Fibroblast of skin of back (primary cell): ENCODE measurements at places on chromosomes 6 and 20.
A peak's percentile ranks its signal among the peaks of the same experiment; 100 is the strongest.

DNA sequence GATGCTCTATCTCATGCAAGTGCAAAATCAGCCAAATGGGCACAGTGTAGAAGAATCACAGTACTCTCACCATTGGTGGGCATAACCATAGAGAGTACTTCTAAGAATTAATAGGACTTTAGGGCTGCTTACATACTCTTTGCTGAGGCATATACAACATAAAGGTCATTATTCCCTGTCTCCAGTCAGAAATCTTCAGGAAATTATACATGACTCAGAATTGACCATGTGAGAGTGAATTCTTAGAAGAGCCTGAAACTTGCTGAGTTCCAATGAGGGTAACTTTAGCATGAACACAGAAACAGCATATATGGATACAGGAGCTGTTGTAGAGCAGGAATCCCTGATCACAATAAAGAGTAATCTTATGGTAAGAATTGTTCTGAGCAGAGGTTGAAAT, 498.7 kb downstream of the TENT5A start:
- DNase-seq: peak; percentile 2

DNA sequence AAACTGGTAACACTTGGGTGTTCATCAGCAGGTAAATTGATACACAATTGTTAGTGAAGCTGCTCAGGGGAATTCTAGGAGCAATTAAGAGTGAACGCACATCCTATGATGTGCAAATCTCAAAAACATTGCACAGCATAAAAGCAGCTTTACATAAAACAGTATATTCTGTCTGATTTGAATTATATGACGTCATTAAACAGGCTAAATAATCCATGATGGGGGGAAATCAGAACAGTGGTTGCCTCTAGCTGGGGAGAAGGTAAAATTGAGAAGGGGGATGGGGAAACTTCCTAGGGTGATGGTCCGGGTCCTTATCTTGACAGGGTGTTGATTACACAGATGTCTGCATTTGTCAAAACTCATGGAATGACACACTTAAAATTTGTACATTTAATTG, 17.3 kb upstream of the THBD start:
- no peak for DNase-seq

- no peak for DNase-seq
Observed at GRCh38 chr20:1460275-1460674, 6.4 kb downstream of the NSFL1C start.

GRCh38 chr6:2817903-2818443, 23.7 kb downstream of the SERPINB1 start:
- peak; percentile 38 for DNase-seq

- no peak for DNase-seq
Observed at GRCh38 chr6:49898904-49899566, 32.7 kb upstream of the CRISP1 start.

DNA sequence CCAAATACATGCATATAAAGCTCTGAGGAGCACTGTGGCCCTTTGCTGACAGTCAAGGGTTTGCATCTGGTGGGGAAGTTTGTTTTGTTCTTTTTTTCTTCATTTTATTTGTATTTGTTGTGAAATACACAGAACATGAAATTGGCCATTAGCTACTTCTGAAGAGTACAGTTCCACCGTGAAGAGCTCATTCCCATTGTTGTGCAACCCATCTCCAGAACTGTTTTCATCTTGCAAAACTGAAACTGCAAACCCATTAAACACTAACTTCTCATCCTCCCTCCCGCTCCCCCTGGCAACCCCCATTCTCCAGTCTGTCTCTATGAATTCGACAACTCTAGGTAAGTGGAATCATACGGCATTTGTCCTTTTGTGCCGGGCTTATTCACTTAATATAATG, 231.3 kb downstream of the TFAP2C start:
- DNase-seq: no peak

GRCh38 chr6:16105854-16106253, 23.0 kb upstream of the MYLIP start:
- peak; percentile 62 for DNase-seq

- DNase-seq: no peak
Observed at GRCh38 chr6:10884245-10884972, 2.4 kb upstream of the SYCP2L start.

- DNase-seq: peak; percentile 42
Observed at GRCh38 chr6:43856005-43856765, 86.2 kb downstream of the VEGFA start.

- no peak for DNase-seq
Observed at GRCh38 chr20:23659989-23660837, 22.5 kb upstream of the CST3 start.

GRCh38 chr6:109023356-109023925, 71.2 kb downstream of the SESN1 start:
- no peak for DNase-seq

DNA sequence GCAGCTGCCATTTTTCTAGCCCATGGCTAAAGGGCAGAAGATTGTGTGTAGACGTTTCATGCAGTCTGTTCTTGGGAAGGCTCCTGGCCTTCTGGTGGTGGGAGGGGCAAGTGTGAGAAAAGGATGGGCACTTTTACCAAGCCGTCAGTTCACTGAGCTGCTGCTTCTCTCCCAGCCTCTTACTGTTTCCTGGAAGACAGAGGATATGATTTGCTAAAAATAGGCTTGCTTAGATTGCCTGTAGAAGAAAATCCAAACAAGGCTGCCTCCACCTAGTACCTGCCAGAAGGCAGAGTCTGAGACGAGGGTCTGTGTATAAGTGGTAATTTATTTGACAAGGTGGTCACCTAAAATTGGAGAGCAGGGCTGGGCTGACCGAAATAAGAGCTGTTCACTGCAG, 7.5 kb downstream of the KIZ start:
- no peak for DNase-seq

GRCh38 chr6:134187154-134187553, 130.8 kb downstream of the SGK1 start:
- DNase-seq: no peak

DNA sequence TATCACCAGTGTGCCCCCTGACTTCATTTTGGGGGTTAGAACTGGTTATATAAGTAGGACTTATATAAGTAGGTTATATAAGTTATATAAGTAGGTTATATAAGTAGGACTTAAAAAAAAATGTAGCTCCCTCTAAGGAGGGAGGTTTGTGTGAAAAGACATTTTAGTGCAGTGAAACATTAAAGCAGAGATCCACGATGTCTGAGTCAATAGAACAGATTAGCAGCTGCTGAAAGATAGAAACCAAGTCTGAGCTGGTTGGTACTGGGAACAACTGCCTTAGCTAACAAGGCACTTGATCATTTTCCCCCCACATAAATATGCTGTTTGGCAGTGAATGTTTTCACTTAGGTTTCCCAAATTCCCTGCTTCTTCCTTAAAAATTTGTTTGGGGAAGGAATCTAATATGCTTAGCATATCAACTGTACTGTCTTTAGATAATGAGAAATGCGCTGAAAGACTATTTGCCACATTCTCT, 2.1 kb upstream of the RPS12 start:
- DNase-seq: peak; percentile 32

GRCh38 chr6:158545043-158545966, 14.6 kb upstream of the TMEM181 start:
- DNase-seq: no peak

DNA sequence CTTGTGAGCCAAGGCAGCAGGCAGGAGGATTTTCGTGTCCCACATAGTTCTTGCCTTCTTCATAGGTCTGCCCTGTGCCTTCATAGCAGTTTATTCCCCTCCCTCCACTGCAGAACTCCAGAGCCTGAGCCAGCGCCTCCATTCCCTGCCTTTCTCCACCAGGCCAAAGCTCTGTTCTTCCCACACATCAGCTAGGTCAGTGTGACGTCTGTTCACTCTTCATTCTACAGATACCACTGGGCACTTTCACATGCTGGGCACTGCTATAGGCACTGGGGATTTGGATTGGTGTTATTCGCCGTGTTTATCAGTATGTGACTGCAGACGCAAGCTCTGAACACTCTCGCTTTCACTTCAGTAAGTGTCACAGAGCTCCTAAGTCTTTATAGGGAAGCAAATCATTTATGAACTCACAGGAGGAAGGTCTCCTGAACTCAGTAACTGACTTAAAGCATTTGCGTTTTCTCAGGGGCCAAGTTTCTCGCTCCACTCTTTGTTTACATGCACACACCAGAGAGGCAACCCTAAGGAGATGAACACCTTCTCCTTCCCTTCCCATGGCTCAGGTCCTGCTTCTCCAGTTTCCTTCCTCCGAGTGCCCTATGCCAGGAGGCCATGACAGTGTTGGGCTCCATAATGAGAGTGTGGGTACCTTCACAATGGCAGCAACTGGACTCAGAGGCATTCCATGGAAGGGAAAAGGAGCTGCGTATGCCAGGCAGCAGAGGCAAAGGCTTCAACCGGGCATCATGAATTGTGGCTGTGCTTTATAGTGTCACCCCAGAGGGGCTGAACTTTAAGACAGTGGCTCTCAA, 6.3 kb upstream of the APMAP start:
- no peak for DNase-seq

DNA sequence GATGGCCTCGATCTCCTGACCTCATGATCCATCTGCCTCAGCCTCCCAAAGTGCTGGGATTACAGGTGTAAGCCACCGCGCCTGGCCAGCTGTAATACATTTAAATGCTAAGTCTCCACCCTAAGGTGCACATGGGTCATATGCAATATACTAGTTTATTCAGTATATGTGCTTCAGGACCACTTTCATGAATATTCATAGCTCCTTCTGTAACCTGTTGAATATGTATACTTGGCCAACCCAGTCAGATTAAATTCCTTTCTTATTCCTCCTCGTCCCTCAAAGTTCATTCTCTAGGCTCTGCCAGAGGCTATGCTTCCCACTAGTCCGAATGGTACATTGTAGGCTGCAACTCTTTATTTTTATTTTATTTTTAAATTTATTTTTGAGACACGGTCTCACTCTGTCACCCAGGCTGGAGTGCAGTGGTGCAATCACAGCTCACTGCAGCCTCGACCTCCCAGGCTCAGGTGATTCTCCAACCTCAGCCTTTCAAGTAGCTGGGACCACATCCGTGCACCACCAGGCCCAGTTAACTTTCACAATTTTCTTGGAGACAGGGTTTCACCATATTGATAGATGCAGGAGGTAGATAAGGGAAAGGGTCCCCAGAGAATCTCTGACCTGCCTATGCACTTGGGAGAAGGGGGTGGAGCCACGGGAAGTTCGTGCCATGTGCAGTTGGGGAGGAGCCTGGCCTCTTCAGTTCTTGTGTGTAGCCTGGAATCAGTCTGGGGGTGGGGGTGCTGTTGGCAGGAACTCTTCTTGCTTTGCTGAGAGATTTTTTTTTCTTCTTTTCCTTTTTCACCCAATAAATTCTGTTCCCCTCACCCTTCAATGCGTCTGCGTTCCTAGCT, 41.3 kb upstream of the DDR1 start:
- DNase-seq: peak; percentile 43

DNA sequence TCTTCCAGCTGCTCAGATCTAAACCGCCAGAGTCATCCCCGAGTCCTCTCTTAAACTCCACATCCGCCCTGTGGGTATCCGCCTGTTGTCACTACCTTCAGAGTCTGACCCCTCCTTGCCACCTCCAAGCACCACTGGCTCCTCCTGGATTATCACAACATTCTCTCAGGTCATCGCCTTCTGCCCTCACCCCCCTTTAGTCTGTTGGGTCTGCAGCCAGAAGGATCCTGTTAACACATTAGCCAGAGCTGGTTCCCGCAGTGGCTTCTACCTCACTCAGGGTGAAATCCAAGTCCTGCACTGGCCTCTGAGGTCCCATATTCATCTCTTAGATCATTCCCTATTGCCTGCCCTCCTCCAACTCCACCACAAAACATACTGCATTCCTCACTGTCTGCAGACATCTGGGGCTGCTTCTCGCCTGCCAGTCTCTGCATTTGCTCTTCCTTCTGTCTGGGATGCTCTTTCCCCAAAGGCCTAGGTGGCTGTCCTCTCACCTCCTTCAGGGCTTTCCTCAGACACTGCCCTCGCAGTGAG, 34.1 kb downstream of the TNXB start:
- DNase-seq: peak; percentile 59

DNA sequence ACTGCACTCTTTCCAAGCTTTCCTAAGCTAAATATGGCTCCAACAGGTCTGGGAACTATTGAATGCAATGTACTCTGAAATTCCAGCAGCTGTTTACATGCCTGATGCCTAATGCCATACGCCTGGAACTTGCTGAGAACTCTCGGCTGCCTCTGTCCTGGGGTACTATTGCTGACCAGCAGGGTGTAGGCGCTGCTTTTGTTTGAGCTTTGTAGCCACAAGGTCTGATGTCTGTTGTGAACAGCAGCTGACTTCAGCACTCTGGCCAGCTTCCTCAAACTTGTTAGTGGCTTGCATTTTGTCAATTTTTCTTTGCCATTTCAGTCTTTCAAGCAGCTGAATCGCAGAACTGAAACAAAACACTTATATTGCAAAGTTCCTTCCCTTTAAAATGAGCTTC, 26.7 kb downstream of the SAYSD1 start:
- DNase-seq: peak; percentile 32

DNA sequence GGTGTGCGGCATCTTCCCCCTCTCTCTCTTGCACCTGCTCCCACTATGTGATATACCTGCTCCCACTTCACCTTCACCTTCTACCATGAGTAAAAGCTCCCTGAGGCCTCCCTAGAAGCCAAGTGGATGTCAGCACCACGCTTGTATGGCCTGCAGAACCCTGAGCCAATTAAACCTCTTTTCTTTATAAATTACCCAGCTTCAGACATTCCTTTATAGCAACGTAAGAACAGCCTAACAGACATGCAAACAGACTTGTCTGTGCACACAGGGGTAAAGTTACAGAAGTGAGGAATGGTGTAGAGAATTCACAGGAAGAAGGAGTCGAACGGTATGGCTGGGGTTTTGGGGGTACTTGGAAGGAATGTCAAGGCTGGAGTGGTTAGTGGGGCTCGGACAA, 14.8 kb upstream of the TGM2 start:
- peak; percentile 41 for DNase-seq
